GDM1 (cell line): ENCODE measurements at places on chromosomes 1 and 21.

DNA sequence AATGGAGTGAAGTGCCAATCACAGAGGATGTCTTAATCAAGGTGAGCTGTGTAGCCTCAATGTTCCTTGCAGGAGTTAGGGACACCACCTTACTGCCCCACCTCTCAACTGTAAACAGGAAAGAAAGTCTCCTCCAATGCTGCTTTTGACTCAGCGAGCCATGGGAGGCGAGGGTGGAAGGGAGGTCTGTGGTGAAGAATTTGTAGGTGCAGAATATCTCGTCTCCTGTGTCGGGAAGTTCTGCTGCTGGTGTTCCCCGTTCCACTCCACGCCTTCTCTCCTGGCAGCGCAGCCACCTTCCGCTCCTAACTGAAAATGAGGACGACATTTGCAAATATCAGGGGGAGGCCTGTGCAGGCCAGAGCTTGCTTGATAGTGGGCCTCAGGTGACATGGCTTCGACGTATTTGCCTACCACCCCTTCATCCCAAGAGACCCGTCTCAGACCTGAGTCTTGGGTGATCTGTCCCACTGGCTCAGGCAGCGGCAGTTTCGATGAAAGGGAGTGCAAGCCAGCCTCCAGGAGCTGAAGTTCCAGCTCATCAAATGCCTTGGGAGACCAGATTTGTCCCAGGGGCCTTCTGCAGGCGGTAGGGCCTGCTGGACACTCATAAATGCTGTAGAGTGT lies 368.3 kb upstream of the C1orf174 start:
- DNase-seq: no peak

DNA sequence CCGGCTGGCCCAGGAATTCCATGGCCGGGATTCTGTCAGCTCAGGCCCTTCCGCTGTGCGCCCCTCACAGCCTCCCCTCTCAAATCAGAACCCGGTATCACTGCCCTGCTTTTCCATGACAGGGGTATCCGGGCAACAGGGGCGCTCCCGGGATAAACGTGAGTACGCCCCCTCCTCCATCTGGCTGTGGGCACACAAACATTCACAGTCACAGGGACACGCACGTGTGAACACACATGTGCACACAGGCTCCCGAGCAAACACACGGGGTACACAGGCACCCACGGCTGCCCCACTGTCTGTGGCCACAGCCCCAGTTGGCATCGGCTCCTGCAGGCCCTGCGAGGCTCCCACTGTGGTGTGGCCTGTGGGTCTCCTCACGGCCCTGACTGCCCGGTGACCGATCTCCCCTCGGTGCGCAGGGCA lies 16.7 kb downstream of the COL6A1 start:
- no peak for DNase-seq

GRCh38 chr1:227434808-227435444 lies 116.6 kb upstream of the CDC42BPA start:
- no peak for DNase-seq

GRCh38 chr1:17765444-17766411 lies 10.6 kb downstream of the ACTL8 start:
- DNase-seq: no peak

GRCh38 chr1:30412241-30413110 lies 310.9 kb downstream of the MATN1 start:
- no peak for DNase-seq

DNA sequence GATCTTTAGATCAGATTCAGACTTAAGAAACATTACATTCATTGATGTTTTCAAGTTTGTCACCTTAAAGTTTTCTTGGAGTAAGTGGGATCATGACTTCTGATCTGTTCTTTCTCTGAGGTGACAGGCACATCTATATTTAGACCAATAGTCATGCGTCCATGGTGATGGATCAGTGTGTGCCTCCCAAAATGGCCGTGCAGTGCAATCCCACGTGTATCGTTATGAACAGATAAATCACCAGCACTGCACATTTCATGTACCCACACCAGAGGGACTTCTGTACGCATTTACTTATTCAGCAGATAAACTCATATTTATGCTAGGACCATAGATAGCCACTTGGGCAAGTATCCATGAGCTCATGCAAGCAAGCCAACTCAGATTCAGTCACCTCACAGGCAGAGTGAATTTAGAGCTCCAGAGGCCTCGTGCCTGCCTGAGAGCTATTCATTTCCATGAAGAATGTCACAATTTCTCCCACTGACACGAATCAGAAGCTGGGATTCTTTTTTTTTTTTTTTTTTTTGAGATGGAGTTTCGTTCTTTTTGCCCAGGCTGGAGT lies 13.9 kb upstream of the WDR26 start:
- DNase-seq: no peak
